ENCODE measurements at places on chromosomes 4 and X. TPM values are rescaled to one million over a fixed set of nuclear protein-coding genes. Genes with fewer than 3 reads are reported as not detected.

DNA sequence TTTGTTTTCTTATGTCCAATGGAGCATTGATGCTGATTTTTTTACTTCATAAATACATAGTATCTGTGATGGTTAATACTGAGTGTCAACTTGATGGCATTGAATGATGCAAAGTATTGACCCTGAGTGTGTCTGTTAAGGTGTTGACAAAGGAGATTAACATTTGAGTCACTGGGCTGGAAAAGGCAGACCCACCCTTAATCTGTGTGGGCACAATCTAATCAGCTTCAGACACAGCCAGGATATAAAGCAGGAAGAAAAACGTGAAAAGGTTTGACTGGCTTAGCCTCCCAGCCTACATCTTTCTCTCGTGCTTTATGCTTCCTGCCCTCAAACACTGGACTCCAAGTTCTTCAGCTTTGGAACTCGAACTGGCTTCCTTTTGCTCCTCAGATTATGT is 230.6 kb upstream of the SPRY1 start:
- no peaks in the 10 kb centered on the region for H3K36me3 ChIP-seq
- no peaks in the 10 kb centered on the region for H3K4me1 ChIP-seq
- H3K27ac ChIP-seq: no peak overlapping the region
- no peaks in the 10 kb centered on the region for H3K27me3 ChIP-seq
- no peak for DNase-seq

DNA sequence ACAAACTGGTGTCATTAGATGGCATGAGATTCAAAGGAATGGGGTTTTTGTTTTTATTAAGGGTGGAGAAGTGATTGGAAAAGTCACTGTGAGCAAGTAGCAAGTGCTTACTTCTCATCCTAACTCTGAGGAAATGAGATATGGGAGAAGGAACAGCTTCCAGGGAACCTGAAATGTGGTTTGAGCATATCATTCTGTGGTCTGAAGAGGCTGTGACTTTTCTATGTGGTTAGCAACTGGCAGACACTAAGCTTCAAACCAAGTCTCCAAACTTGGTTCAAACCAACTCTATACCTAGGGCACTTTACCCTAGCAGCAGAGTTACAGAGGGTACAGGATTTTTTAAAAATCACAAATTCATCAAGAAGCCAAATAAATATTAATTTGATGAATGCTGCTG is 58.2 kb downstream of the DCLK2 start:
- H3K27ac ChIP-seq: no peak overlapping the region
- DNase-seq: no peak
- H3K4me1 ChIP-seq: no peaks in the 10 kb centered on the region
- no peaks in the 10 kb centered on the region for H3K36me3 ChIP-seq

- no peak overlapping the region for H3K27ac ChIP-seq
- H3K27me3 ChIP-seq: peaks cover 38% of the 10 kb centered on the region
- H3K4me3 ChIP-seq: no peak overlapping the region
- no peak for DNase-seq
- H3K4me1 ChIP-seq: no peaks in the 10 kb centered on the region
Observed at GRCh38 chrX:152892999-152893891, 4.6 kb upstream of the ZNF185 start.

GRCh38 chr4:126568652-126569570 is 1063.8 kb upstream of the INTU start:
- no peak for DNase-seq
- H3K27me3 ChIP-seq: no peaks in the 10 kb centered on the region
- H3K4me3 ChIP-seq: no peak overlapping the region

IGBP1 gene
- 44.5 TPM for total RNA-seq

IDS gene
- 50.8 TPM for total RNA-seq

Data from activated CD8-positive, alpha-beta T cell treated with anti-CD3 and anti-CD28 coated beads, Interleukin-2, amount 10 ng/mL, durations not matched to agents 7 days and 5 days (primary cell).